NCI-H1417 treated with DMSO at 0.1 percent for 48 hours (cell line): ENCODE measurements at places on chromosomes 12 and 14.
A peak's percentile ranks its signal among the peaks of the same experiment; 100 is the strongest.

- no peak for DNase-seq
These were observed 270.1 kb downstream of the ADGRD1 start for GRCh38 chr12:131223791-131224225.

DNA sequence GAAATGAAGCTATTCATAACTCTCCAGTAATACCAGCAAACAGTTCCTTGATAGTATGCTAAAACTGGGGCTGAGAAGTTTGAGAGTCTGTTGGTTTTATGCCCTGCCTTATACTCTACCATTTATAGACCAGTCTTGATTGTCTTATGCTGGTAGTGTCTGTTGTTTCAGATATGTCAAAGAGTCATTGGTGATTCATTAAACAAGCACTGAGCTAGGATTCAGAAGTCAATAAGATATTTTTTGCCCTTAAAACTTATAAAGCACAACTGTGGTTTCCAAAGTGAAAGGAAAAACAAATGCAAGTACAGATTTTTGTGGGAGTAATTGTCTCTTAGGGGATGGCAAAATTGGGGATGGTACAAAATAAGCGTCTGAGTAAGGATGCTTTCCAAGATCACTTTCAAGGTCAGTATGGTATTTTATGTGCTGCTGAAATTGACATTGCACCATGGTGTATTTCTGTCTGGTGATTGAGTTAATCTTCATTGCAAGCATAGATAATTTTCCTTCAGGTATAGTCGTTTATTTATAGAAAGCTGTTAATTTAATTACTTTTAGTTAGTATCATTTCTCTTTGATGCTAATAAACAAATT, 289.5 kb upstream of the E2F7 start:
- DNase-seq, result no peak

DNA sequence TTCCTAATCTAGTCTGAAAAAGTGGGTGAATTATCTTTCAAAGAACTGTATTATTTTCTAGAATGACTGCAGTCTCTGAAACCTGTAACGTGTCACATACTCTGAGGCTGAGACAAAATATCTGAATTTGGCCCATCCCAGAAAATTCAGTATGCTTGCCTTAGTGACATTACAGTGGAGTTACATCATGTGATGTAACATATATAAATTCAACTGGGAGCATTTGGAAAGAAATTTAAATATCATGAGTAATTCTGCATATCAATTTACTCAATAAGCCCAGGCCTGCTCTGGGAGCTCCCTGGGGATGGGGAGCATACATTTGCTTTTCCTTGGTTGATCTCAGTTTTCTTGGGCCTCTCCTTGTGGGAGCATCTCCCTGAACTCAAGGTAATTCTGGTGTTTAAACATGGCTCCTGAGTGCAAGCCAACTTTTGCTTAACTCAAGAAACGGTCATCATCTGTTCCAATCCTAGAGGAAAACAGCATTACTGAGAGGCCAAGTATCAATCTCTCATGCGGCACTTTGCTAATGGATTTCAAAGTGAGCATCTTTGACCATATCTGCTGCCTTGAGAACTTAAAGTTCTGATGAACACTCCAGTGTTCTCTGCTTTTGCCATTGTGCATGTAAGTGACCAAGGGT, 54.4 kb downstream of the AKAP6 start:
- no peak for DNase-seq

DNA sequence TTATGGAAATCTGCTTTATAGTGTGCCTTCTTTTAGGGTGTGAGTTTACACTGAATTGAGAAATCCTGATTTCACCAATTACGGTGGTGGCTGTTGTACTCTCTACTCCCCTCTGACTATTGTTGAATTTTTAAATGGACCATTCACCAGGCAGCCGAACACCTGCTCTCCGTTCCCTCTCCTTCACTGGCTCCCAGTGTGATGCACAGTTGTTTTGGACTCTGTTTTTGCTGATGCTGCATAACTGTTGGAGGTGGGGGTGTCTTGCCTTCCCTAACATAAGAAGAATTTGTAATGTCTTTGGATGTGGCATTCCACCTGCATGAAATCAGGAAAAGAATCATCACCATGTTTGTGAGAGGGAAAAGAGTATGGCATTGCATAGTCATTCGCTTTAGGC, 341.2 kb downstream of the SNAPC1 start:
- DNase-seq, result peak; percentile 70

DNA sequence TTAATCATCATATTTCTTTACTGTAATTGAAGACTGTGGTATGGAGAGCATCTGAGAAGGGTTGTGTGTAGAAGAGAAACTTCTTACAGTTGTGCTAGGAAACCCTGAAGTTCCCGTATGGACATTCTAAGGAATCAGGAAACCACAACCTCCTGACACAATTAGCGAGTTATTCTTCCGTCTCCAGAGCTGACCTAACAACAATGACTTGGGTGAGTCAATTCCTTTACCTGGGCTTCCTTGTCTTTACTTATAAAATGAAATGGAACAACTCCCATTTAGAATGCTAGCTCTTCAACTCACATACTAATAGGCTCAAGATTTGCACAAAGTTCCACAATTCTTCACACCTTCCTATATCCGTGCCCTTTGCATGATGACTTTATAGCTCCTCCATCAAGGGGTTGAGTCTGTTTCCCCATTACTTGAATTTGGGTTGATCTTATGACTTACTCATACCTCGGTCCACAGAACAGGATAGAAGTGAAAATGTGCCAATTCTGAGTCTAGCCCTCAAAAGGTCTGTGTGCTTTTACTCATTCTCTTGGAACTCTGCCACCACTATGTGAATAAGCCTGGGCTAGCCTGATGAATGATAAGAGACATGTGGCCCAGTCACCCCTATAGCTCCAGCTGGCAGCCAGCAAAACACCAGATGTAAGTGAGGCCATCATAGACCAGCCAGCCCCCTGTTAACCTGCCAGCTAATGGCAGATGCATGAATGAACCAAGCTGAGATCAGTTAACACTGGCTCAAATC, 459.4 kb downstream of the ETNK1 start:
- no peak for DNase-seq

- DNase-seq, result no peak
These were observed 58.0 kb downstream of the TMTC1 start for GRCh38 chr12:29725587-29726320.

DNA sequence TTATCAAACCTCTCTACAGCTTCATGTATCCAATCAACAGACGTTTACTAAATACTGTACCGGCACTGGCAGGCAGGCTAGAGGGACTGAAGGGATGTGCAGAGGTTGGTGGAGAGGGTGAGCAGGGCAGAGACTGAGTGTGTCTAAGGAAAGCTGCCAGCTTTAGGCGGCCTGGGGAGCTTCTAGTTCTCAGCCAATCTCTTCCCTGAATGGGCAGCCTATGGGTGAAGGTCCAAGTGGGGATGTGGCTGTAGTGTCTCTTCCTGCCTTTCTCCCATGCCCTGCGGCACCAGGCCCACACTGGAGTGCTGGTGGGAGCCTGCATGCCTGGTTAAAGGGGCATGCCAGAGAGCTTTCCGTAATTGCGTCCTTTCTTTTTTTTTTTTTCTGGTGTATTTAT, 239.8 kb downstream of the CACNA1C start:
- no peak for DNase-seq

- no peak for DNase-seq
These were observed 340.1 kb downstream of the SNAPC1 start for GRCh38 chr14:62102349-62102725.

GRCh38 chr12:15701631-15702156, 87.5 kb downstream of the EPS8 start:
- no peak for DNase-seq

GRCh38 chr12:104641862-104642261, 185.1 kb downstream of the CHST11 start:
- no peak for DNase-seq

DNA sequence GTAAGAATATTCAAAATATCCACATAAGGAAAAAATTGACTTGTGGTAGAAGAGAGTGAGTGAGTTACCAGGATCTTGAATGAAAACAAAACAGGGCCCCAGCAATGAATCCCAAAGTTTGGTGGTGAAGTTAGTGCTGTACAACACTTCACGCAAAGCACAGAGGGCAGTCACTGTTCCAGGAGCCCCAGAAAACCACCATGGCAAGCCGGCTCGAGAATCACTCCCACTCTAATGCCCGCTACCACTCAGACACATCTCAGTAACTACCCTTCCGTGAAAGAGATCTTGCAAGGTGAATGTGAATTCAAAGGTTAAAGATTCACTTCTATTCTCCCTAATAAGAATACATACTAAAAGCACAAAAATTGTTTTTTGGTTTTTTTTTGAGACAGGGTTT, 30.1 kb downstream of the CLIP1 start:
- DNase-seq, result no peak

- DNase-seq, result no peak
These were observed 149.9 kb downstream of the FOXN3 start for GRCh38 chr14:89267163-89267562.

DNA sequence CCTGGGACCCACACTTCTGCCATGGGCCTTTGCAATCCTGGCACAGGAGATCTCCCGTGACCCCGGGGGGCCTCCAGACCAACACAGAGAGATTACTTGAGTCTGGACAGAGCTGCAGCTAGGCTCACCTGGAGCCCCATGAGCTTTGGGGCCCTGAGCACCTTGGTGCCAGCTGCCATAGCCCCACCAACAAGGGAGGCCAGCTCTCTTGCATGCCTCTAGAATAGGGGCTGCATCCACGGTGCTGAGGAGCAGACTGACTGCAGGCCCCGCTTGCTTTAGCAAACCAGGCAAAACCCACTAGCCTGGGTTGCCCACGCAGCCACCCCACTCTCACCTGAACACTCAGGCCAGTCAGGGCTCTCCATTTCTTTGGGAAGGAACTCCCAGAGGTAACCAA, 3.7 kb upstream of the OR4N2 start:
- no peak for DNase-seq

DNA sequence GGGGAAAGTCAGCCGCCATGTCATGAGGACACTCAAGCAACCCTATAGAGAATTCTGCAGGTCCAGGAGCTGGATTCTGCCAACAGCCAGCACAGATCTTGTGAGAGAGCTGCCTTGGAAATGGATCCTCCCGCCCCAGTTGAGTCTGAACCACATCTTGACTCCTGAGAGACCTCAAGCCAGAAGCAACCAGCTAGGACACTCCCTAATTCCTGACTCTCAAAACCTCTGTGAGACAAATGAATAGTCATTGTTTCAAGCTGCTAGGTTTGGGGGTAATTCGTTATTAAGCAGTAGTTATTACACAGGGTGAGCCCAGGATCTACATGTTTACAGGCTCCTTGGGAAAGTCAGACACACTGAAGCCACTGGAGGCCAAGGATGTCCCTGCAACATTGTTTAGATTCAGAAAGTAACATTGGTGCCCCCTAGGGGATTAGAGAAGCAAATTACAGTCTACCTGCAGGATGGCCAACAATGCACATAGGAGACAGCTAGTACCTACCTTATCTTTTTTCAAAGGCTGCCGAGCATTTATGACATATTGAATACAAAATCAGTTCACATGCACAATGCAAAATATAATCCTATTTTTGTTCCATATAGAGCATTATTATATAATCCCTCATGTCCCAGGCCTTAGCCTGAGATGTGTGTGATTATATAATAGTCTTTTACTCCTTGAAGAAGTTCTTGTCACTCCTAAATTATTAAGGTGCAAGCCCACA, 57.9 kb upstream of the FICD start:
- DNase-seq, result no peak

GRCh38 chr12:50527359-50527726, 22.6 kb downstream of the DIP2B start:
- DNase-seq, result no peak

GRCh38 chr12:109513051-109513450, 35.6 kb downstream of the UBE3B start:
- no peak for DNase-seq

- no peak for DNase-seq
These were observed 74.8 kb upstream of the CLMN start for GRCh38 chr14:95394297-95395097.

- DNase-seq, result no peak
These were observed 13.2 kb downstream of the SERPINA5 start for GRCh38 chr14:94594441-94594840.

- DNase-seq, result no peak
These were observed 14.8 kb upstream of the SLC10A1 start for GRCh38 chr14:69811868-69812252.

- DNase-seq, result no peak
These were observed 396.1 kb downstream of the RAD51B start for GRCh38 chr14:68215629-68216028.

DNA sequence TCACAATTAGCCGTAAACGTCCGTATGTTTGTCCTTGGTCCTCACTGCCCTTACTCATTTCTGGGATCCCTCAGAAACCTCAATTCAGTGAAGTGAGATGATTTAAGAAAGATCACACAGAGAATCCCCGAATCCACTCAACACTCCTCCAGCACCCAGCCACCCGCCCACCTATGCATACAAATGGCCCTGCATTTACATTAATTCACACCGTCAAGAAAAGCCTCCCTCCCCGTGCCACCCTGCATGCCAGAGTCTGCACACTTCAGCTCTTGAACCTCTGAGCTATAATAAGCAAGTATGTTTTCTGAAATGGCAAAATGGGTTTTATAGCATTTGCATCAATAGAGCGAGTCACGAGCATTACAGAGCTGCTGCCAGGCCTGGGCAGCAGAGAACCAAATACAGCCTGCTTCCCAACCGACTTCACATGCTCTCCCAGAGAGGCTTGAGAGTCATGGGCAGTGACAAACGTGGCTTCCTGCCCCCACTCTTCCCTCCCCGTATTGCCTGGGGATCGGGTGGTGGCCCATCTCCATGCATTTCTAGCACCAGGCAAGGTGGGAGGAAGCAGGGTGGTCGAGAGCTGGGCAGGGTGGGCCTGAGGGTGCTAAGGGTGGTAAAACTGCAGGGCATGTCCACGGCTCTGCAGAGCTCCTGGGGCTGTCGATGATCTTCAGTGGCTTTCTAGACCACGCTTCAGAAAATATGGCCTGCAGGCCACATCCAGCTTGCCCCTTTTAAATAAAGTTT, 177.6 kb downstream of the RIMBP2 start:
- DNase-seq, result no peak

GRCh38 chr12:39647383-39647782, 27.8 kb upstream of the ABCD2 start:
- no peak for DNase-seq

- DNase-seq, result no peak
These were observed 1.1 kb upstream of the YY1 start for GRCh38 chr14:100237735-100238418.

DNA sequence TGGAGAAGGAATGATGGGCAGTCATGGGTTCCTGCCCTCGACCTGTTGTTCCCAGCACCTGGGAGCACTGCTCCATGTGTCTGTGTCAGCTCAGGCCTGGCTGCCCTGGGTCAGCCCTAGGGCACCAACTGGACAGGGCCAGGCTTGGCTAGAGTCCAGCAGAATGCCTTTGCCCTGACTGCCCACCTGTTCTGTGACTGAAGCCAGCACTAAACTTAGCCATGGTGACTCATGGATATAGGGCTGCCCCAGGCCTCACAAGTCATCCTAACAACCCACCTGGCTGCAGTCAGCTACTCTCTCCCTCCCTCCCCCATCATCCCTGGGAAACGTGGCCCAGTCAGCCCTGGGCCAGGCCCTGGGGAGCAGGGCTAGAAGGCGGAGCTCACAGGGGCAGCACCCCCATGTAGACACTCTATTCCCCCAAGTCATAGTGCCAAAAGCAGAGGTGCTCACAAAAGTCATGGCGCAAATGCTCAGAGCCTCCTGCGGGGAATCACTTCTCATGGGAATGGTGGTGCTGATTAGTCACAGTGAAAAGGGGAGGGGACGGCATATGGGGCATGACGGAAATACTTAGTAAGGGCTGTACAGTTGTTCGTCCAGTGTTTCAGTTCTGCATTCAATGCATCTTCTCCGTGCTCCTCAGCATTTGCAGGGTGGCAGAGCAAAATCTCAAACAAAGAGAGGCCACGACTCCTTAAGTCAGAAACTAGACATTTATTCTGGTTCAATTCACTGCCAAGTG, 52.0 kb upstream of the NTF3 start:
- no peak for DNase-seq
